PC-9 (cell line): ENCODE measurements at places on chromosomes 5 and 9. TPM values are rescaled to one million over a fixed set of nuclear protein-coding genes. Genes with fewer than 3 reads are reported as not detected.

SPINK6 gene
- not detected in 2 replicates for total RNA-seq

DNA sequence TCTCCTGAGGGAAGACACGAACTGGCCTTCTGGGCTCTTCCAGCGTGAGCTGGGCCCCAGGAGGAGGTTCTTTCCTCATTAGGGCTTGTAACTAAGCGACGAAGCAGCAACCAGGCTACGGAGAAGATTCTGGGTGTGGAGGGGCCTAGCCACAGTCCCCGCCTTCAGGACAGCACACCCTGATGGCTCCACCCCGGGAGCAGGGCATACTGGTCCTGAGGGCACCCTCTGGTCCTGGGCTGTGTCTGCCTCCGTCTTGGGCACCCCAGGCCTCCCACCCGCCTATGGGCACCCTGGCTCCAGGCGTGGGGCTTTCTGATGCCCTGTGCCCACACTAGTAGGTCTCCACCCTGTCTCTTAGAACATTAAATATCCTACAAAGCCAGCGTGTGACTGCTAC lies 136.4 kb downstream of the OLFM1 start:
- no peak for DNase-seq

PPP1R2B gene
- total RNA-seq = not detected in 2 replicates

- no peak for DNase-seq
Observed at GRCh38 chr5:139418793-139419192, 14.9 kb upstream of the SPATA24 start.

- peak; percentile 67 for DNase-seq
Observed at GRCh38 chr9:134670042-134670525, 28.5 kb downstream of the COL5A1 start.

DNA sequence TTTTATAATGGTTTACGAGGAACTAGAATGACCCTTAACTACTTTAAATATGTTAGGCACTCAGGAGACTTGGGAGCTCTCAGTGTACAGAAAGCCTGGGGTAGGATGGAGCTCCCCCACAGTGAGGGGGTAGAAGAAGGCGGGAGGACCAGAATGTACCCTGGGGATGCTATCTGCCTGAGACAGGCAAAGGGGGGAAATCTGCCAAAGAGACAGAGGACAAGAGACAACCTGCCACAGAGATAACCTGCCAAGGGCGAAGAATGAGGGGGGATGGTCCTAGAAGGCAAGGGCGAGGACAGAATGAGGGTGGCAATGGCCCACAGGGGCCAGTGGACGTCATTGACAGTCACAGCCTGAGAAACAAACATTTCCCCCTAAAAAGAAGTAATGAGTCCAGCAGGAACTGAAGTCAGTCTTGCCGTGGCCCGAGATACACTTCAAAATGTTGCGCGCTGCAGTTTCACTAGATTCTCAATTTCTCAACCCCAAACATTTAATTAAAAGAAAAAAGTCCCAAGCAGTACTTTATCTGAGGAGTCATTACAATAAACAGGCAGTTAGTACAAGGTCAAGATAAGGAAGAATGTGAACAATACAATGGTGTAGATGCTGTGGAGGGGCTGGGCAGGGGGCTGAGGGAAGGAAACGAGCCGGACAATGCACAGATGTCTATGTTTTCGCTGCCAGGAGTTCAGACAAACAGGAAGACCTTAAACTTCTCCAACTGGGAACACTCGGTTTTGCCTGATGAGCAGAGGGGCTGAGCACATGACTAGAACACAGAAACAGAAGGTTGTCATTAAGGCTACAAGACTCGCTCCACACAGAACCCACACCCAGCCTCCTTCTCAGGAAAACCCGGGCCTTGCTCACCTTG lies 125.0 kb downstream of the LHFPL2 start:
- no peak for DNase-seq

IGFBPL1 gene
- total RNA-seq = not detected in 2 replicates

DNA sequence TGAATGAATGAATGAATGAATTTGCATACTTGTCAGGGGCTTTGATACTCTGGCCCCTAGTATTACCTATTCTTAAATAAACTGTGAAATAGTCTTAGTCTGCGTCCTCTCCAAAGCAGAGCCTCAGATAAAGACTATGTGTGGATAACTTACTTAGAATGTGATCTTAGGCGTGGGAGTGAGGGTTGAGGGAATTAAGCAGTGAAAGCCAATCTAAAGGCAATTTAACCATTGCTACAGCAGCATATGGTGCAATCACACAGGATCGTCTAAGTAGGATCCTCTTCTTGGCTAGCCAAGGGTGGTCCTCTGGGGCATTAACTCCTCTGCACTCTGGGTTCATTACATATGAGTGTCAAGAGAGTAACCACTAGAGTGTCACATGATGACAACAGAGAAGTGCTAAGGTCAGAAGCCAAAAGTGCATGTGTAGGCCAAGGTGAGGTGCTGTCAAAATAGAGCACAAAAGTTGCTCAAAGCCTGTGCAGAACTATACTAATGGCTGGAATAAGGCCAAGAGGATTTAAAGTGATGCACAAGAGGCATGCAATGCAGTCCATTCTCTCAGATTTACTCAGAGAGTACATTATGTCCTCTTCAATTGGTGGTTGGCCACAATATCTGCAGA lies 274.4 kb upstream of the SEMA6A start:
- no peak for DNase-seq

GRCh38 chr5:97094579-97095317 lies 47.7 kb downstream of the LIX1 start:
- no peak for DNase-seq

DOCK8 gene
- total RNA-seq = 7.5 and 8.1 TPM in 2 replicates

- DNase-seq = no peak
Observed at GRCh38 chr5:127298656-127299055, 8.1 kb downstream of the MEGF10 start.
